ENCODE measurements at places on chromosomes 7 and 10.

GRCh38 chr7:84675633-84676034 is 481.0 kb upstream of the SEMA3A start:
- no peak for DNase-seq

GRCh38 chr7:219581-220150 is 27.3 kb downstream of the FAM20C start:
- DNase-seq, result peak; percentile 54

DNA sequence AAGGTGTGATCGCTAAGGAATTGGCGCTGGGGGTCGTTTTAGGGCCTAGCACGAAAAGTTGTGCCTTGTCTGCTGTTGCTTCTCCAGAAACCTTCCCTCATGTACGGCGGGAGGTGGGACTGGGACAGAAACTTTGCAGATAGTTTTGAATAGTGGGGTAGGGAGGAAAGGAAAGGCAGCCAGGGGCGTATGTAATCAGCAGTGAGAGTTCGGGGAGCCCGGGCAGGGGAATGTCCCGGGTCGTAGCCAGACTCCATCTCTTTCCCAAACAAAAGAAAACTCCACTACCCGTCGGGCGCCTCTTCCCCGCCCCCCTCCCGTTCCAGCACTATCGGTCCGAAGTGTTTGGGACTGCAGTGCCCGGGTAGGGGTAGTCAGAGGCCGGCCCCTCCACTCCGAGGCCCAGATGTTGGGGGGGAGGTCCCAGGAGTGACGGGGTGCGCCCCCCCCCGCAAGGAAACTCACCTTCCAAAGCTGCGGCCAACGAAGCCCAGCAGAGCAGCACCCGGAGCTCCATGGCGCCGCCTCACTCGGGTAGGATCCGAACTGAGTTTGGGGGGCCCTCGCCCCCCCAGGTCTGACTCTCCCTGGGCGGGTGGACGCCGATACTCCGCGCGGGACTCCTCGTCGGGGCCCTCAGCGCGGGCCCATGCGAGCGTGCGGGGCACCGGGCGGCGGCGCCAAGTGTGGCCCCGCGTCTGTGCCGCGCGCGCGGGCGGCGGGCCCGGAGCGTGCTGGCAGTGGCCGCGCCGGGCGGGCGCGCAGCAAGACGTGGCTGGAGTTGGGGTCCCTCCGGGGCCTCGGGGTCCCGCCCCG is 601 bp downstream of the EPHB4 start:
- no peak for DNase-seq

- DNase-seq, result no peak
These were observed 144.5 kb downstream of the NEURL1 start for GRCh38 chr10:103637927-103638557.

DNA sequence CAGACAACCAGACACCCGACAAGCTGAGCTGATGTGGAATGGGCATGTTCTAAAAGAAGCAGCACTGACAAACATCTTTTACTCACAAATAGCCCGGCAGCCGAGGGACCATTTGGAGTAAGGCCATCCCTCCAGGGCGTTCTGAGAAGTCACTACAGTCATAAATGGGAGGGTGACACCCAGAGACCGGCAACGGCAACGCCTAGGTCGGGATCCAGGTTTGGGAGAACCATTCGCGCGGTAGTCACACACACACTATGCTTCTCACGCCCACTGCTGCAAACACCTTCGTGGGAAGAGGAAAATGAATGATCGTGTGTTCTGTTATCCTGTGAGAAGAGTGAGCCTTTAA is 9.8 kb downstream of the TNS3 start:
- DNase-seq, result no peak

DNA sequence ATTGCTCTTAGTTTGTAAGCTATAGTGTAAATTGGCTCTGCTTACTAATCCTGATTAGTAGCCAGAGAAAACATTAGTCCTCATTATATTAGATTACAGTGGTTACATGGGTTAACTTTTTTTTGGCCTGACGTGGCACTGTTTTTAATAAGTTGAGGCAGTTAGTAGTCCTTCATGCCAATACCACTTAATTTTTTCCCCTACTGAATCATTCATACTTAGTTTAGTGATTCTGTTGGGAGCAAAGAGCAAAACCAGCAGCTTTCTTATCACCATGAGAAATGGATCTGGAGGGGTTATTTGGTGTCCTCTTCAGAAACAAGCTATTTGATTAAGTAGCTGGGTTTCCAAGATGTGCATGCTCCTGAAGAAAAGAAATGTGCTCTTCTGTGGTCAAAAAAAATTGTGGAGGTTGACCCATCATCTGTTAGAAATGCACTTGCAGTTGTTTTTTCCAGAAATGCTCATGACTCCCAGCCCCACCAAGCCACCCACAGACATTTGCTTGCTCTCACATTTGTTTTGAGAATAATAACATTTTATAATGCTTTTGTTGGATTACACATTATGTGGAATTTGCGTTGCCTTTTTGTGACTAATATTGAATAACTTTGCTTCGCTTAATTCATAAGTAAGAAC is 258.5 kb downstream of the HDAC9 start:
- no peak for DNase-seq

- DNase-seq, result no peak
These were observed 151.7 kb downstream of the ARHGAP21 start for GRCh38 chr10:24571870-24572450.

- no peak for DNase-seq
These were observed at the start of gene TMEM72 for GRCh38 chr10:44911081-44911540. TSS of gene TMEM72 (plus strand) at chr10:44911337. CDS start at chr10:44911513, 176 bp downstream.

- DNase-seq, result peak; percentile 43
These were observed 537.1 kb downstream of the PTPRN2 start for GRCh38 chr7:158050441-158050977.

DNA sequence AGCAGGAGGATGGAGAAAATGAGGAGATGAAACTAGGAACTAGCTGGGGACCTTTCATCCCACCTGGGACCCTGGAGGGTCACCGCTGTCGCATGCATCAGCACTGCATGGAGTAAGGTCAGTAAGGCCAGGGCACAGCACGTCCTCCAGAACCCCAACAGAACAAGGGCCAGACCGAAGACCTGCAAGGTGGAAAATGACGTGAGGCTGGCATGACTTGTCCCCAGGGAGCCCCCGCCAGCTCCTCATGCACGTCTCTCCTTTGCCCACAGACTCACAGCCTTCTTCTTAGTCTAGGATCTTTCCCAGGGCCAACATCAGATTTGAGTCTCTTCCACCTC is 4.7 kb downstream of the ZNF488 start:
- no peak for DNase-seq

DNA sequence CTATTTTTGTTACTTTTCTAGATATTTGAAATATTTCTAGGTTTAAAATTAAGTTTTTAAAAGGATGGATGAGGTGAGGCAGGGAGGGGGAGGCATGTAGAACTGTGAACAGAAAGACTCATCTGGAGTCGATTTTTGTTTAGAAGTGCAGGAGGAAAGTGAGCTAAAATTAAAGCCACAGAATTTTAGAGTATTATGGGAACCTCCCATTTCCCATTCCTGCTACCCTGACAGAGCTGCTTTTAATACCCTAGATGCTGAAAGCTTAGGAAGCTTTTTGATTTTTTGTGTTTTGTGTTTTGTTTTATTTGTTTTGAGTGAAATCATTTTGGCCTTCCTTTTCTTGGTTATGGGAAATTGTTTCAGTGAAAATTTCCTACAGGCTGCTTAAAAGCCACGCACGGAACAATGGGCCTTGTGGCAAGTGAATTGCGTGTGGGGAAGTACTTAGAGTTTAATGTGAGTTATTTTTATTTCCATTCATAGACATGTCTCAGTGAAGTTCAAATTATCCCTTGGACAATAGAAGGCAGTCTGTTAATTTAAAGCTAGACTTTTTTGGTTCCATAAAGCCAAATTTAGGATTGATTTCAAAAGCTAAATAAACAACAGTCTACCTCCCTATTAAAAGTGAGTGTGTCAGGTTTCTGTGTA is 102.0 kb upstream of the HDAC9 start:
- DNase-seq, result no peak

- no peak for DNase-seq
These were observed 587.7 kb downstream of the KCNMA1 start for GRCh38 chr10:77049896-77050295.

DNA sequence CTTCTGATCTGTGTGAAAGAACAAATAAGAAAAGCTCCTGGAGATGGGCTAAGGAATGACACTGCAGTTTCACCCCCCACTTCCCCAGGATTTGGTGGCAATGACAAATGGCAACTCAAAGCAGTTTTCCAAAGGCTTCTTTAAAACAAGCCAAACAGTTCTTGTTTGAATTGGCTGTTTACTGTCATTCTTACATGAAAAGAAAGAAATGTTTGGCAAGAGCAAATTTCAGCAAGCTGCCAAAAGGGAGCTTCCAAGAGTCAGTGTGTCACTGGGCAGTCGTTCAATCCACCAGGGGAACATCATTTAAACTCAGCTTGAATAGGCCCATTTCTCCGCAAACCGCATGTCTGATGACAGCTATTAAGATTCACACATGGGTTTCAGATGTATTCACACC is 119.0 kb upstream of the RHOBTB1 start:
- peak; percentile 15 for DNase-seq

DNA sequence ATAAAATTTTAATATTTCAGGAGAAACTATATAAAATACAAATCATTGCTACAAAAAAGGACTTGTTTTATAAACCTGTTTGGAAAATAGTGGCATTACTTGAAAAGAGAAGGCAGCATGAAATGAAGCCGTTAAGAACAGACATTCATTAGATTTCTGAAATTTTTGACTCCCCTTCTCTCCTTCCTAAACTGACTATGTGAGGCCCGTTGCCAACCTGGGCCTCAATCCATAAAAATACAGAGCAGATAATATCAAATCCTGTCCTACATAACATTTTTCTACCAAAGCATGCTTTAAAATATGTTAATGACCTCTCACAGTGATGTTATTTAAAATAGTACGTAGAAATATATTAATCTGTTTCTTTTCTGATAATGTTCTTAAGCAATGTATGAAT is 34.5 kb upstream of the ING3 start:
- DNase-seq, result no peak

- no peak for DNase-seq
These were observed 80.8 kb downstream of the SEC23IP start for GRCh38 chr10:119973281-119973680.

DNA sequence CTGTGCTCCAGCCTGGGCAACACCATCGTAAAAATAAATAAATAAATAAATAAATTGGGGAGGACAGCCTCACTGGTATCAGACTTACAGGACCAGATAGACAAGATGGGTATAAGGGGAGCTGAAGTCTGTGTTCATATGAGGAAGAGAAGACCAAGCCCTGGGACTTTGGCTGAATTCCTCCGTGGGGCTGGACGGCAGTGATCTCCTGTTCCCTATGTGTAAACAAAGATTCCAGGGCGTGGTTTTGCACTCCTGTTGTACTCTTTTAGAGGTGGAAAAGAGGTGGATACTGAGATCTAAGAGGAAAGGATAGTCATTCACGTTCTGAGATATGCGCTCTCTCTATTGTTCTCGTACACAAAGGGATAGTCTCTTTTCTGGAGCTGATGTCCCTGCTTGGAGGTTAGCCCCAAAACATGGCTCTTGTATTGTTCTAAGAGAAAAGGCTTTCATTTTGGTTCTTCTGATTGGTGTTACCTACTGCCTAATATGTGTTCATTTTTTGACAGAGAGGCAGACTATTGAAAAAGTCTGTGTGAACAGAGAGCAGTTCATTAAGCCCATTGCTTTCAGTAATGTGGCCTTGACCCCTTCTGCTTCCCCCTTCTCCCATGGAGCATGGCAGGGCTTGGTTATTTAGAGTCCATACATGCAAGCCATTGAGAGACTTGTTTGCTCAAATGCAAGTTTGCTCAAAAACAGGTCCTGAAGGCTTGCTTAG is 12.3 kb downstream of the KCTD7 start:
- DNase-seq, result no peak

DNA sequence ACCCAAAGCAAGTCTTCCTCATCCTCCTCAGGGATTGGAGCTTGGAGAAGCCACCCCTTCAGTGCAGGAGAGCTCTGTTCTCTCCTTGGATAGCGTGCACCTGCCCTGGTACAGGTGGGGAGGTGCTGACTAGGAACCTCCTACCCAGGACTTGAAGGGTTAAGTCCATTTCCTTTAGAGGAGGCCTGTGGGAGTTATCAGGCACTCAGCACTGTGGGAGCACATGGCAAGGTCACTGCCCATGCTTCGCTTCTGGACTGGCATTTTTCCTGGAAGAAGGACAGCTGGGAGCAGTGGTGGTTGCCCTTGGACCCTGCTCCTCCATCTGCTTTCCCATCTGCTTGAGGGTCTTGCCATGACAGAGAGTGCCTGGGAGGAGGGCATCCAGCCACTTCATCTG is 142.8 kb downstream of the CXCL12 start:
- DNase-seq, result no peak

GRCh38 chr7:128888039-128888755 is 22.3 kb downstream of the KCP start:
- no peak for DNase-seq

GRCh38 chr7:23443974-23444373 is 26.3 kb downstream of the IGF2BP3 start:
- no peak for DNase-seq

GRCh38 chr7:28586736-28587135 is 174.4 kb downstream of the CREB5 start:
- DNase-seq, result no peak

- DNase-seq, result no peak
These were observed 31.0 kb downstream of the ADRA2A start for GRCh38 chr10:111107846-111108245.

DNA sequence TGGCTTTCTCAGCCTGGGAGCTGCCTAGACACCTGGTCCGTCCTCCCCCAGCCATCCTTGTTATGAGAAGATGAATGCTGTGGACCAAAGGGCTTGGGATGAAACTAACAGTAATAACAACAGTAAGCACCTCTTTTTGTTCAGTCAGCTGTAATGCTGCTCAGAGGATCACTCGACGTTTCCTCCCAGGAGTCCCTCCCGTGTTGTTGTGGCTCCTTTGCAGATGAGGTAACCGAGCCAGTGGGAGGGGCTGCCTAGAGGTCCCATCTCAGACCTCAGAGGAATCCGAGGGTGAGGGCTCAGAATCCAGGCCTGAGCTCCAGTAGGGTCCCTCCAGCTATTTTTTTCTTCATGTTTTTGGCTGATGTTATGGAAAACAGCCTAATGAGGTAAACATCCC is 145.1 kb downstream of the TMEM178B start:
- no peak for DNase-seq

DNA sequence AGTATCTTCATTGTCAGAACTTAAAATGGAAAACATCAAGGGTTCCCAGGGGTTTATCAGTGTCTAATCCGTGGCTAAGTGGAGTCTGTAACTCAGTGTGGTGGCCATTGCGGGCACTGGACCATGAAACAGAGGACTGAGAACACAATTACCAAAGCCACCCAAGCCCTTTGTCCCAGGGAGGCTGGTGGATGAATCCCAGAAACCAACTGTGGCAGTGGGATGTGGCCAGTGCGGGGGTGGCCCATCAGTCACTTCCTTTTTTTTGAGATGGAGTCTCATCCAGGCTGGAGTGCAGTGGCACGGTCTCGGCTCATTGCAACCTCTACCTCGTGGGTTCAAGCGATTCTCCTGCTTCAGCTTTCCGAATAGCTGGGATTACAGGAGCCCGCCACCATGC is 61.8 kb downstream of the TACC2 start:
- no peak for DNase-seq

GRCh38 chr7:154871928-154872750 is 130.8 kb downstream of the PAXIP1 start:
- DNase-seq, result peak; percentile 60

- no peak for DNase-seq
These were observed 183.1 kb downstream of the EXOC4 start for GRCh38 chr7:133436014-133436428.

Measured in posterior cingulate gyrus (tissue), 11 donors.